ENCODE measurements at places on chromosomes 12 and 14.

DNA sequence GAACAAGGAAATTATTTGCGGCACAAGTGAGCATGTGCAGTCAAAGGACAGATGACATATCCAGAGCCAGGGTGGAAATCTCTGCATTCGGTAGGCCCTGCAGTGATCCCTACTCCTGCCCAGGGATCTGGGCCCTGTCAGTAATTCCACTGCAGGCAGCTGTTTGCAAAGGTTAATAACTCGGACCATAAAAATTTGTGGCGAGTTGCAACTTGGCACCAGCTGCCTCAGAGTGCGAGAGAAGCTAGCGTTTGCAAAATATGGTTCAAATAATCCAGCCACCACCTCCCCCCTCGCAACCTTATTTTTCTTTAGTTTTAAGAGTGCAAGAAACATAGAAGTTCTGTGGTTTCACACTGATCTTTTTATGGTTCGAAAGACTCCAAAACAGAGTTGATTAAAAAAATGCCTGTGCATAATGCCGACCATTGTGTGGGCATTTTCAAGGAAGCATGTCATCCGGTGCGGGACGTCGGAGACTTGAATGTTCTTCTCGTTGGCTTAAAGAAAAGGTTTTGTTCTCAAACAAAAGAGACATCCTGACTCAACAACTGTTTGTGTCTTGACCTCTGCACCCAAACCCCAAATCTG is 224.5 kb downstream of the BCL11B start:
- DNase-seq: no peak

DNA sequence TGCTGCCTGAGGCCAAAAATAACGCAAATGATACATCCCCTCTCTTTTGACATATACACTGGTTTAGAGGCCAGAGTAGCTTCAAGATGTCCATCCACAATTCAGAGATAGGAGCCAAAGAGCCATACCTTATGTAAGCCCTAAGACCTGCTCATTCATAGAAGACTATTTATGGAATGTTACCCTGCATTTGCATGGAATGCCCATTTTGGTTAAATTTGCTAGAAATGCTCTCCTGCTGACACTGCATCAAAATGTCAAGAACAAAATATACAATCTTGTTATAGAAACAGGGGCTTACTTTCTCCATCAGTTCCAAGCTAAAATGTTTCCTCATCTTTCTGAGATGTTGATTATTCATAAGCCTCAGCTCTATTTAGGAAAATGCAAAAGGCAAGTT is 183.3 kb upstream of the CDKN3 start:
- no peak for DNase-seq

DNA sequence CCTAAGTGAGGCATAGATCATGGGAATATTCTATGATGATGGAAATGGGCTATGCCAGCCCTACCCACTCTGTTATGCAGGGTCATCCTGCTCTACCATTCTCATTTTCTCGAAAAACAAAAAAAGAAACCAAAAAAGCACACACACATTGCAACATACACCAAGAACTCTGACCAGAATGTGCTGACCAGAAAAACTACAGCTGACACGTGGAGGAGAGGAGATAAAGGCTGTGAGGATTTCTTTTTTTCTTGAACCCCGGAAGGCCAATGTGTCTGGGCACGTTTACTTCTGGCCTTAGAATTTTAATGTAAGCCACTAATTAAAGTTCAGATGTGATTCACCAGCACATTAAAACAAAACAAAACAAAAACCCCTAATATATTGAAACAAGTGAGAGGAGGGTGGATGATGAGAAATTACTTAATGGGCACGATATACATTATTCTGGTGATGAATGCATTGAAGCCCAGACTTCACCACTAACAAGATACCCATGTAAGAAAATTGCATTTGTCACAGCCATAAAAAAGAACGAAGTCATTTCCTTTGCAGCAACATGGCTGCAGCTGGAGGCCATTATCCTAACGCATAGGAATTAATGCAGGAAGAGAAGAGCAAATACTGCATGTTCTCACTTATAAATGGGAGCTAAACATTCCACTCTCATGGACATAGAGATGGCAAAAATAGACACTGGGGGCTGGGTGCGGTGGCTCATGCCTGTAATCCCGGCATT is 66.3 kb upstream of the PLEKHG3 start:
- no peak for DNase-seq

GRCh38 chr14:95290021-95290420 is 29.7 kb downstream of the CLMN start:
- no peak for DNase-seq

DNA sequence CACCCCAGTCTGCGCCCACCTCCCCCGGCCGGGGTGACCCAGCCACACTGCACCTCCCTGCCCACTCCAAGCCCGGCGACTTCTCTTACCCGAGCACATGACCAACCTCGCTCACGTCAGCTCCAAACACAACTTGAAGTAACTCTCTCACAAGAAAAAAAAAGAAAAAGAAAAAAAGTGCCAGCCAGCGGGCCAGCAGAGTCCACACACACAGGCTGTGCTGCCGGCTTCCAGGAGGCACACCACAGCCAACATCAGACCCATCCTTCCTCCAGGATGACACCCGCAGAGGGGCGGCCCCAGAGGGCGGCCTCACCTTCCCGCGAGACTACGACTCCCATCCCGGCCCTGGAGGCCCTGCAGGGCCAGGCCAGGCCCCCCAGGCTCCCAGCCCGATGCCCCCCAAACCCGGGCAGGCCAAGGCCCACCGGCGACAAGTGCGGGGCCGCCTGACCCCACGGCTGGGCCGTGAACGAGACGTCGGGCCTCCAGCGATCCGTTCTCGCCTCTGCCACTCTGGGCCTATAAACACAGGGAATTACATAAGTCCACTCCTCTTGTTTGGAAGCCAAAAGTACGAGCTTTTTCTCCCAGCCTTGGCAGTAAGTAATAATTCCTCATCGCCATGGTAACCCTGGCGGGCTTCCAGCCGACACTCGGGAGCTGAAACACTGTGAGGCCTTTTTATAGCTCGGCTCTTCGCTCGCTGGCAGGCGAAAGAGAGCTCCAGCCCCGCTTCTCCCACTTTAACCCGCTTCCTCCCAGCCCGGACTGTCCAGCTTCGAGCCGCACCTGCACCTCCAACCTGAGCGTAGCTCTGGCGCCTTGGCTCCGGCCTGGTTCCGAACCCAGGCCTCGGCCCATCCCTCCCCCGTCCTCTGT is 49.1 kb downstream of the NCOR2 start:
- no peak for DNase-seq

DNA sequence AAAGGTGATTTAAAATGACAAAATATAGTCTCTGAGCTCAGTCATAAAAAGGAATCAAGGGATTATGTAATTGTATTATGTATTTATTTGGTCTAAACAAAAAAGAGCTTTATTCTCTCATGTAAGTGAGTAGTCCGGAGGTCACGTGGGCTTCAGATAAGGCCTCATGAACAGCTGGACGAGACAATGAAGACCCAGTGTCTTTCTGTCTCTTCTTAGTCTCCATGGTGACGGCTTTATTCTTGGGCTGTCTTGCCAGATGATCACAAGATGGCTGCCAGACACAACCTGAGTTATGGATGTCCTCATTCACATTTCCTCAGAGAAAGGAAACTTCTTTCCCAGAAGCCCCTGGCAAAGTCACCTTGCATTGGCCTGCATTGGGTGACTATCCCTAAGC is 98.6 kb downstream of the ARF6 start:
- no peak for DNase-seq
